ENCODE measurements at places on chromosomes 1 and 21.

DNA sequence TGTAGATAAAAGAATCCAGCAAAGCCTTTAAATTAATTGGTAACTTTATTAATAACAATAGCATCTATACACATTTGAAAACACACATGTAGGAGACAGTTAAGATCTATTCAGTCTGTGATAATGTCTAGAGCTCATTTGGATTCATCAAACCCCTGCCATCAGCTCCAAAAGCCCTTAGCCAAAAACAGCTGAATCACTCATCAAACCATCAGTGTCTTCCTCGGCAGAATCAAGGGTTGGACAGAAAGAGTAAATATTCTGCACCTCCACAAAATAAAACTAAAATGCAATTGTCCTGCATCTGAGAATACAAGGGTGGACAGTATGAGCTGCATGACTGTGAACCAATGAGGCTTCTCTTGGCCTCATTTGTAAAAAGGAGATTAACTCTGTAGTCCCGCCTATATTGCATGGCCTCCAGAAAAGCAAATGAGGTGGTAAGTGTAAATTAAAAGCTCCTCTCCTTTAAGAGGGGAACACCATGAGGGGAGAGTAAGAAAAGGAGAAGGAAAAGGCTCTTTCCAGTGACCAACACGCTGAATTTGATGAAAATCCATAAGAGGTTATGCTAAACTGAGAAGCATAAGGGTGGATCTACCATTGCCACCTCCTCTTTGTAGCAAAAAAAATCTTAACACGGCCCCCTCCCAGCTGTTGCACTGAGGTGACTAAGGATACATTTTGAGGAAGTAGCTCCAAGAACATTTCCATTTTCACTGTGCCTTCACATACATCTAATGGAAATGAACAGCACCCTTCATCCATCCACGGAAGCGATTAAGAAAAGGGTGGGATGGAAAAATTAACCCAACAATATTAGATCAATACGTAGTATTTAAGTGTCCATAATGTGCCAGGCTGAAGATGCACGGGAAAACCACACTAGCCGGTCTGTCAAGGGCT is 14.7 kb upstream of the BOLA1 start:
- DNase-seq = no peak

GRCh38 chr1:51543858-51544257 is 24.8 kb upstream of the EPS15 start:
- DNase-seq = no peak

GRCh38 chr21:15744926-15745325 is 15.1 kb downstream of the USP25 start:
- DNase-seq = no peak

GRCh38 chr21:39885119-39885848 is 18.0 kb downstream of the PCP4 start:
- no peak for DNase-seq

GRCh38 chr1:221392453-221392852 is 349.4 kb downstream of the DUSP10 start:
- DNase-seq = no peak

DNA sequence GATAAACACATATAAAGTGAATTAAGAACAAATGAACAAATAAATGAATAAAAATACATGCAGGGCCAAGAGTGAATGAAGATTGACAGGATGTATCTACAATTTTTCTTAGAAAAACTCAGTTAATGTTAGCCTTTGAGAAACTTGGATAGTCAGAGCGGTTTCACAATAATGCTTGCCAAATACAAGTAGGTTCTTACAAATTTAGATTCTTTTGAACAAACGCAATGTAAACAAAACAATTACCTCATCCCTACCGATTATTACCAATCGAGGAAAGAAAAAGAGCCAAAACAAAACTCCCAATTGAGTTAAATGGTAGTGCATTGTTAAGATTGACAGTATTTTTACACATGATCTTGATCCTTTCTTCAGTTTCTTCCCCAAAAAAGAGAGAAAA is 176.9 kb upstream of the DEPDC1 start:
- DNase-seq = no peak

DNA sequence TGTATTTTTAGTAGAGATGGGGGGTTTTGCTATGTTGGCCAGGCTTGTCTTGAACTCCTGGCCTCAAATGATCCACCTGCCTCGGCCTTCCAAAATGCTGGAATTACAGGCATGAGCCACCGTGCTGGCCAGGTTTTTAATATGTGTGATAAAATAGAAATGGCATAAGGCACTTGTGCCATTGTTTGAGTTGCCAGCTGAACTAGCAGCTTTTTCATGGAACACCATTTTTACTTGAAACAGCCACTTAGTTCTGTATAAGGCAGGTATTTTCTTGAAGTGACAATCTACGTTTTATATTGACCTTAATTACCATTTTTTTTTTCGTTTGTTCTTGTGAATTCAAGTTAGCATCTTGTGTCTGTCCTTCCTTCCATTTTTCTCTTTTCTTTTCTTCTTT is 28.3 kb downstream of the MTF2 start:
- DNase-seq = no peak

DNA sequence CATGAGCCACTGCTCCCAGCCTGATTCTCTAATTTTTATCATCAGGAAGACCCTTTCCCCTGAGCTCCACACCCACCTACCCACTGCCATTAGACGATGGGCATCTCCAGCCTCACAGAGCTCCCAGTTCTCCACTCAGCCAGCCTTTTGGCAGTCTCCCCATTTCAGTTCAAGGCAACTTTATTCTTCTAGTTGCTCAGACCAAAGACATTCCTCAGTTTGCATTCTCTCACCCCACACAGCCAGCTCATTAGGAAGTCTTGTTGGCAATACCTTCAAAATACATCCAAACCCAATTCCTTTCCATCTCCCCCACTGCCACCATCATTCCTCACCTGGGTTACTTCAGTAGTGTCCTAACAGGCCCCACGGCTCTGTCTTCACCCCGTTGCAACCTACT is 53.4 kb upstream of the COX20 start:
- DNase-seq = no peak

- DNase-seq = no peak
Measured at GRCh38 chr1:186409091-186409490, 33.5 kb downstream of the ODR4 start.

DNA sequence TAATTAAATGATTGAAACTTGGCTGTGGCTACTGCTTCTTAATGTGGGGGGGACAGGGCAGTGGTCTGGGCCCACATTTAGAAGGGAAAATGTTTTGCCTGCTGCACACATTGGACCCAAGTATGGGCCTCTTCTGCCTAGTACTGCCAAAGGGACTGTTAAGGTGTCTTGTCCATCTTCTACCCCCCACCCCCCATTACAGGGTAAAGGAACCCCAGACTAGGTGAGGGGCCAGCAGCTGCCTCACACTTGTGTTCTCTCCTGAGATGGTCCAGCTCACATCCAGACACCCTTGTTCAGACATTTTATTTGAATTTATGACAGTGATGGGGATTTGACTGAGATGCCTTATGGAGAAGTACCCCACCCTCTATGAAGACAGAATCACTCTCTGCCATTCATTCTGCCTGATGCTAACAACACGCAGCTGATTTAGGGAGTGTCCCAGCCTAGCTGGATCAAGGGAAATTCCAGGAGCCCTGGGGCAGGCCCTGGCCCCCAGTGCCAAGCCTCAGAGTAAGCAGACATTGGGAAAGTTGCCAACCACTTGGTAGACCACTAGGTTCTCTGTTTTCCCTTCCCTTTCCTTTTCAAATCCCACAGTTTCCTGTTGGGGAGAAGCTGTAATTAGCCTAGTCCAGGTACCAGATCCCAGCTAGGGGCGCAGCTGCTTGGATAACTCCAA is 42.1 kb downstream of the YARS1 start:
- no peak for DNase-seq

DNA sequence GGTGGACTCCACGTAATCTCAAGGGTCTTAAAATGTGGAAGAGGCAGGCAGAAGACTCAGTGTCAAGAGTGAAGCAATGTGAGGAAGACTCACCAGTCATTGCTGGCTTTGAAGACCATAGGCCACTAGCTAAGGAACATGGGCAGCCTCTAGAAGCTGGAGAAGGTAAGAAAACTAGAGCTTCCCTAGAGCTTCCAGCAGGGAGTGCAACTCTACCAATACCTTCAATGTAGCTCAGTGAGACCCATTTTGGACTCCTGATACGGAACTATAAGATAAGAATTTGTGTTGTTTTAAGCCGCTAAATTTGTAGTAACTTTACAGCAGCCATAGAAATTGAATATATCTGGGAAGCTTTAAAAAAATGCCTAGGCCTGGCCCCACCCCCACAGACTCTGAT is 18.9 kb downstream of the METTL13 start:
- no peak for DNase-seq

DNA sequence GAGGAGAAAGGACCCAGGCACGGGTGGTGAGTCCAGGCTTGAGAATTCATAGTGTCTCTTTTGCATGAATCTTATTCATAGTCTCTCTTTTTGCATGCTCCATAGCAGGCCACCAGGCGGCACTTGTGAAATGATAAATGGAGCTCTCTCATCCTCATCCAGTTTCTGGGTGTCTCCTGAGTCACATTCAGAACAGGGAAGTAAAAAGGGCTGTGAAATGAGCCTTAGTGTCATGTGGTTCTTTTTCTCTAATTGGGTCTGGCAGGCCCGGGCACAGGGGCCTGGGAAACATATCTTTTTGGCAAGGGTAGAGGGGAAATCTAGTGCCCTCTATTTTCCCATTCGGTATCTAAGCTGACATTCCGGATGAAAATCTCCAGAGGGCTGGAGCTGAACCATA is 19.1 kb upstream of the NCF2 start:
- DNase-seq = no peak

GRCh38 chr1:39418236-39418635 is 73.2 kb upstream of the BMP8A start:
- no peak for DNase-seq

GRCh38 chr1:164604541-164604940 is 45.6 kb downstream of the PBX1 start:
- no peak for DNase-seq

DNA sequence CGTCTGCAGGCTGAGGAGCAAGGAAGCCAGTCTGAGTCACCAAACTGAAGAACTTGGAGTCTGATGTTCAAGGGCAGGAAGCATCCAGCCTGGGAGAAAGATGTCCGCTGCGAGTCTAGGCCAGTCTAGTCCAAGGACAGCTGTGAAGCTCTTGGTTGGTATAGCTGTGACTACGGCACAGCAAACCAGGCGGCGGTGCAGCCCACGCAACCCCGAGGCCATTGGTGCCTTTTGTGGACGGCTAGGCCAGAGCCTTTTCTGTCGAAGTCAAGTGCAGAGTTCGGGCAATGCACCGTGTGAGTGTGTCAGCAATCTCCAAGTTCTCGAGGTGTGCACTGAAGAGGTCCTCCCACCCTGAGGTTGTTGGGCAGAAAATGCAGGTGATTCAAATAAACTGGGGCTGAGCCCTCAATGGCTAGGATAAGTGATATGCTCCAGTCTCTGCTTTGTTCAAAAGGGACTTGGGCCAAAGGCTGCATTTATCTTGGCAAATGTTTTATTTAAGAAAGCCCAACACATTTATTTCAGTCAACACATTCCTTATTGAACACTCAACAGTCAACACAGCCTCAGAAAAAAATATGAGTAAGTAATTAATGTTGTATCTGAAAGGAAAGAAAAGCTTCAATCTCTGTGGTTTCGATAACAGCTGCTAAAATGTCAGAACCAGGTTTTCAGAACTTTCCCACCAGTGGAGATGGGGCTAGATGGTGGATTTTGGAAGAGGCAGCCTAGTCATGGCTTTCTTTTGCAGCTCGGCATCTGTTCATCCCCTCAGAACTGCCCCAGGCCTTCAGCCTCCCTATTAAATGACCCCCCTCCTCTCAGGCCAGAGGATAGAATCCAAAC is 78.1 kb upstream of the COX20 start:
- no peak for DNase-seq

DNA sequence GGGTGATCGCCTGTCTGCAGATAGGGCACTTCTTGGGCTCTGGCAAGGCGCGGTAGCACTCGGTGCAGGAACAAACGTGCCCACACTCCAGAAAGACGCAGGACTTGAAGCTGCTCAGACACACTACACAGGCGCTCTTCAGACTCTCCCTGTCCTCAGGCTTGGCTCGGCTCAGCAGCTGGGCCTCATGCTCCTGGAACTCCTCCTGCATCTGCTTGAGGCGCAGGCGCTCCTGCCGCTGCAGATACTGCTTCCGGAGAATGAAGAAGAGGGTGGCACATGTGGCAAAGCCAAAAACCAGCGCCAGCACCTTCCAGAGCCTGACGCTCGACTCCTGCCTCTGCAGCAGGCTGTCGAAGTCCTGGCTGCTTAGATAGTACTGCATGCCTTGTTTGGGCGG is 7.2 kb downstream of the MUL1 start:
- no peak for DNase-seq

DNA sequence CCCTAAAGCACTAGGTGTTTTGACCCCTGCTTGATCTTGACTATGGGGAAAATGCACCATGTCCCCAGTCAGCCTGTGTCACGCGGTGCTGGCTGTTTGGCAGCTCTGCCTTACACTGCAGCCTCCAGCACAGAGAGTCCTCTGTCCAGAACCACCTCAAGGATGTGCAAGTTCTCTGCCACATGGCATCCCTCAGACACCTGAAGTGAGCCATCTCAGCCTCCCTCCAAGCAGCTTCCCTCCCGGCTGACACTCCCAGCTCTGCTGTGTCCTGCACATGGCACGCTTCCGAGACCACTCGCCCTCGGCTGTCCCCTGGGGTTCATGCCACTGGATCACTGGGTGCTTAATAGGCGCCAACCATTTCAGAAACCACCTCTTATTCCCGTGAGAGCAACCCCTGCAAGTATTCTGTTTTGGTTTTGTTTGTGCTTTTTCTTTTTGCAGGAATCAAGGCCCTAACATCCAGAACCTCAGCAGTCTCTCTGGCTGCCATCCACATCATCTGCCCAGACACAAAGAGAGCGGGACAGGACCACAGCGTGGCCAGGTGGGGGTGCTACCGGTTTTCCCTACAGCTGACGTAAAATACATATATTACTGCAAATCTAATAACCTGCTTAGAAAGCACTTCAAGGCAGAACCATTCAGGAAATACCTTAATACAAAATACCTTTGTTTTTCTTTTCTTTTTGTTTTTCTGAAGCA is 45.7 kb downstream of the CAPZB start:
- no peak for DNase-seq

DNA sequence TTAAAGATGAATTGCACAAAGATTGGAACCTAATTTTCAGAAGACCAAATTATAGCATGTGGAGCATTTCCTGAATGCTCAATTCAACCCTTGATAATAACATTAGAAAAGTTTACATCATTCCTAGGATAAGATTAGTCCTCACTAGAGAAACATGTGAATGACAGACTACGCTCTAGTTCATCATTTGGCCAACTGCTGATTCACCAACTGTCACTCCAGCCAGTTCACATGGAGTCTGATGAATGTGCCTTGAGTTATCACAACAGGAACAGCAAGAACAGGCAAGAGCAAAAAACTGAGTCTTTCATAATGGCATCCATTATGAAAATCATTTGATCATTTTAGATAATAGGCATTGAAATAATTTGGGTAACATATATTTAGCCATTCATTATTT is 415.9 kb downstream of the PTPRC start:
- no peak for DNase-seq

- no peak for DNase-seq
Measured at GRCh38 chr1:8625491-8625890, 191.9 kb downstream of the RERE start.

GRCh38 chr1:211640301-211640630 is 35.2 kb downstream of the NEK2 start:
- no peak for DNase-seq

- DNase-seq = no peak
Measured at GRCh38 chr1:167197692-167198091, 23.0 kb upstream of the POU2F1 start.

Measured in stimulated activated CD8-positive, alpha-beta memory T cell treated with anti-CD3 and anti-CD28 coated beads, Interleukin-4, amount 100 ng/mL, for 1 hour (primary cell).